ENCODE measurements at places on chromosomes 6 and 20. TPM values are rescaled to one million over a fixed set of nuclear protein-coding genes. Genes with fewer than 3 reads are reported as not detected.

GRCh38 chr6:12112540-12113189, 100.6 kb downstream of the HIVEP1 start:
- no peak for DNase-seq

- no peak for DNase-seq
Measured at GRCh38 chr6:105968603-105969333, 117.4 kb upstream of the PRDM1 start.

DNA sequence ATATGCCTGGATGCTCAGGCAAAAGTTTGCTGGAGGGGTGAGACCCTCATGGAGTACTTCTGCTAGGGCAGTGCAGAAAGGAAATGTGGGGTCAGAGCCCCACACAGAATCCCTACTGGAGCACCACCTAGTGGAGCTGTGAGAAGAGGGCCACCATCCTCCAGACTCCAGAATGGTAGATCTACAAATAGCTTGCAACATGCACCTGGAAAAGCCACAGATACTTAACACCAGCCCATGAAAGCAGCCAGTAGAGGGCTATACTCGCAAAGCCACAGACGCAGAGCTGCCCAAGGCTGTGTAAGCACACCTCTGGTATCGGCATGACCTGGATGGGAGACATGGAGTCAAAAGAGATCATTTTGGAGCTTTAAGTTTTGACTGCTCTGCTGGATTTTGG, 60.7 kb upstream of the GJE1 start:
- no peak for DNase-seq

DNA sequence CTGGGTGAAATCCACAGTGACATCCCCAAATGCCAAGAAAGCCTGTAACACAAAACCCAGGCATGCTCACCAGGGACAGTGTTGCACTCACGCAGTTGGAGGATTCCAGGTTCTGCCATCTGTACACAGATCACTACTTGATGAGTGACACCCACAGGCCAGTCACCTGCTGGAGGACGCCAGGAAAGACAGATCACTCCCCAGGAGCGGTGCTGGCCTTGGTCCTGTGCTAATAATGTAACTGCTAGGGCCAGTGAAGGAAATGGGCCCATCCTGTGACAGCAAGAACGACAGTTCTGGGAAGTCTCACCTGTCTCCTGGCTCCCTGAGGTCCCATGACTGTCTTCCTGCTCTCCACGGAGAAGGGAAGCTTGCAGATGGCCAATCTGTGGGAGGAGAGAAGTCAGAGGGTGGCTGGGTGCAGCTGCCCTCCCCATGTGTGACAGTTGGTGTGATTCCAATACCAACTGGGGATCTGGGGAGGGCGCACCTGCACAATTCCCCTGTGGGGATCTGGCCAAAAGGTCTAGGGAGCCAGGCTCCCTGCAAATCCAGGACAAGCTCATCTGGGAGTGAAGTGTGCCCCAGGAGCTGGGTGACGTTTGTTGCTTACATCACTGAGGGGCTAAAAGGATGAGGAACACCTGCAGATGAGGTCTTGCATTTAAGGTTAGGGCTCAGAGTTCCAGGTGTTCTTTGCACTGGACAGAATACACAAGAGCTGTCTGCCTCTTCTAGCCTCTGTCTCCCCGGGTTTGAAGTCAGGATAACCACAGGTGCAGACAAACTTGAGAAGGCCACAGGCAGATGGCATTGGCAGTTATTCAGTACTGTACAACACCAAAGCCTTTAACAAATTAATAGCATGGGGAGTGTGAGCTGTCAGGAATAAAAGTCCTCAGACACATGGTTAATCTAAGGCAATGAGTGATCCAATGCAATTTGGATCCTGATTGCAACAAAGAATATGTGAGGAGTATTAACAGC, 10.3 kb downstream of the ZNF337 start:
- no peak for DNase-seq

GRCh38 chr6:11447265-11447664, 90.3 kb upstream of the TMEM170B start:
- DNase-seq = no peak

The USP49 gene
- polyA plus RNA-seq = 0.37 TPM

DNA sequence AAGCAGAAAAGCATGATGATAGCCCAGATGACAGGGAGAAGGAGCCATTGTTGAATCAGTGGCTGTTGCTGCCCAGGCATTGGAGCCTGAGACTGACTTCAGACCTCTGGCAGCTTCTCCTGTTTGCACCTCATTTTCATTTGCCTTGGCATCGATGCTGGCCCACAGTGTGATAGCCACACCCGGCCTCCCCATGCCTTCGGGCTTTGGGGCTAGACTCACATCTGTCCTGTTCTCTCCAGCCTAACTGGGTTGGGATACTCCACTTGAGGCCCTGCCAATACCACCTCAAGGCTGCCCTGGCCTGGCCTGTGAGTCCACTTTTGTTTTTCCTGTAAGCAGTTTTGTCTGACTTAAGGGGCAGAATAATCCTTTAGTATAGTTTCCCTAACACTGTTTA, 140.4 kb downstream of the UST start:
- DNase-seq = no peak
